ENCODE measurements at places on chromosomes 7 and 10.

DNA sequence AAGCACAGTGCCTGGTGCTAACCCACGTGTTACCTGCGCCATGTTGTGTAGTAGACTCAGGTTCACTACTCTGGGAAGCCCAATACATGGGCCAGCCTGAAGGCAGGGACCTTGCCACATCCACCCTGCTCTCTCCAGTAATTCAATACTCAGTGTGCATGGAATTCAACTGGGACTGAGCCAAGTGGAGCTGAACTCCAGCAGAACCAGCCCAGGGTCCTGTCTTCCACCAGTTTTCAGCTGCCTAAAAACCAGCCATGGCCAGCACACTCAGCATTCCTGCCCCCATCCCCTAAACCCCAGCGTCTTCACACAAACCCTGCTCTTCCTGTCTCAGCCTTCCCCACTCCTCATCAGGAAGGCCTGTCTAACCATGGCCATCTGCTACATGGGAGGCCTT is 15.4 kb downstream of the FGF8 start:
- DNase-seq = no peak

- no peak for DNase-seq
Observed at GRCh38 chr7:90326500-90326899, 5.4 kb upstream of the FAM237B start.

DNA sequence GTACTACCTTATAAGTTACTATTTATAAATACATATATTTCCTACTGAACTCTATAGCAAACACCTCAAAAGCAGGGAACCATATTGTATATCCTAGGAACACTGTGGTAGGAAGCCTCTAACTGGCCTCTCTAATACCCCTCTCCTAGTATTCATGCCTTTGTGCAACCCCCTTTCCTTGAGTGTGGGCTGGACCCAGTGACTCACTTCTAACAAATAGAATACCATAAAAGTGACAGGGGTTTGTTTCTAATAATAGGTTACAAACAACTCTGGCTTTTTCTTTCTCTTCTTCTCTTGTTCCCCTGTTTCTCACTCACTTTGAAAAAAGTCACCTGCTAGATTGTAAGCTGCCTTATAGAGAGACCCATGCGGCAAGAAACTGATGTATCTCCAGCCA is 51.6 kb upstream of the MACC1 start:
- DNase-seq = no peak

GRCh38 chr7:106767078-106767477 is 98.0 kb upstream of the PIK3CG start:
- no peak for DNase-seq

- DNase-seq = no peak
Observed at GRCh38 chr7:72069263-72069662, 342.9 kb downstream of the CALN1 start.

GRCh38 chr10:109920016-109920415 is 3.3 kb downstream of the XPNPEP1 start:
- no peak for DNase-seq

GRCh38 chr10:89207181-89207800 is at the start of gene CH25H:
CH25H (minus strand) TSS chr10:89207317; CDS start chr10:89207292, 25 bp downstream.
- peak; percentile 21 for DNase-seq

DNA sequence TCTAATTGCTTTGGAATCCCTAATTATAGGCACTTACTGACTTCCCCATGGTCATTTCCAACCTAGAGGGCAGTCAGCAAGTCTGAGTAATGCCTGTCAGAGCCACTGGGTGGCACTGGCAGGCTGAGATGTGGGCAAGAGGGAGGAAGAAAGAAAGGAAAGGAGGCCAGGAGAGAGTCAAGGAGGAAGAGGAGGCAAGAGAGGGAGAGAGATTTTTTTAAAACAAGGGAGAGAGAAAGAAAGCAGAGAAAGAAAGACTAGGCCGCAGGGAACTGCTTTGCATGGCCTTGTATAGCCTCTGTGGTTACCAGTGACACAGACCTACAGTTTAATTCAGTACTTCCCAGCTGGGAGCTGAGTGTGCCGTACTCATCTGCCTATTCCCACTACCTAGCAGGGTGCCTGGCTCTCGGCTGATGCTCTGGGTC is 210.4 kb upstream of the ADO start:
- DNase-seq = no peak

Measured in stimulated activated CD8-positive, alpha-beta memory T cell treated with anti-CD3 and anti-CD28 coated beads, Interleukin-7, amount 100 ng/mL, for 4 hours (primary cell).